ENCODE measurements at places on chromosomes 16 and 17.
A peak's percentile ranks its signal among the peaks of the same experiment; 100 is the strongest.

- no peak for DNase-seq
Observed at GRCh38 chr16:60991886-60992285, 1044.4 kb downstream of the CDH8 start.

DNA sequence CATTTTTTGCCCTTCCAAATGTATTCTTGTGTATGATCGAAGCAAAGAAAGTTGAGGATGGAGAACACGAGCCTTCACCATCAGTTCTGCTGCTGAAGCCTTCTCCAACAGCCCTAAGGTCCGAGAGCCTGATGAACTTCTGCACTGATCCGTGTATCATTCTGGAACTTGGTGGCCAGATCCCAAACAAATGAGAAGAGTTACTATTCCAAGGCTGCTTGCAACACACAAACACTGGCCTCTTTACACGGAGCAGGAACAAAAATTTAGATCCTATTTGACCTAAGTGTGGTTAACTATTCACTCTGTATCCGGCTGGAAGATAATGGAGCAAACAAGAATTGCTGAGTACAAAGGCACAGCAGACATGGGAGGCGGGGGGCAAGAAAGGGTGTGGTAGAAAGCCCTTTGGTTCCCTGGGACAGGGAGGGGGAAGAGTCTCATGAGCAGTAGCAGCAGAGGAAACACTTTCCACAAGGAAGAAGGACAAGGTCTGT is 282.9 kb downstream of the SOX9 start:
- no peak for DNase-seq

DNA sequence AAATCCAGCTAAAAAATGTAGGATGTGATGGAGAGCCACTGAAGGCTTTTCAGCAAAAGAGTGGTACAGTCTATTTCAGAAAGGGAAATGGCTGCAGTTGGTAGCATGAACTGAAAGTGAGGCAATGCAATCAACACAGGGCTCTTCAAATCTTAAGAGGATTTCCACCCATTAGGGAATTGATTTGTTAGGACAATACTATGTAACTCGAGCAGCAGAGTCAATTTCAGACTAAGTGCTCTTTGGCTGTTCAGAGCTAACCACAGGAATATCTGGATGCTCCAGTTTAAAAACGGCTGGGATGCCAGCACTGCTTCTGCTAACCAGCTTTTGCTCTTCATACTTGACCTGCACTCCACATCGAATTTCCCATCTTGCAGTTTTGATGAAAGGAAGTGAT is 24.6 kb downstream of the CACNG1 start:
- peak; percentile 44 for DNase-seq

DNA sequence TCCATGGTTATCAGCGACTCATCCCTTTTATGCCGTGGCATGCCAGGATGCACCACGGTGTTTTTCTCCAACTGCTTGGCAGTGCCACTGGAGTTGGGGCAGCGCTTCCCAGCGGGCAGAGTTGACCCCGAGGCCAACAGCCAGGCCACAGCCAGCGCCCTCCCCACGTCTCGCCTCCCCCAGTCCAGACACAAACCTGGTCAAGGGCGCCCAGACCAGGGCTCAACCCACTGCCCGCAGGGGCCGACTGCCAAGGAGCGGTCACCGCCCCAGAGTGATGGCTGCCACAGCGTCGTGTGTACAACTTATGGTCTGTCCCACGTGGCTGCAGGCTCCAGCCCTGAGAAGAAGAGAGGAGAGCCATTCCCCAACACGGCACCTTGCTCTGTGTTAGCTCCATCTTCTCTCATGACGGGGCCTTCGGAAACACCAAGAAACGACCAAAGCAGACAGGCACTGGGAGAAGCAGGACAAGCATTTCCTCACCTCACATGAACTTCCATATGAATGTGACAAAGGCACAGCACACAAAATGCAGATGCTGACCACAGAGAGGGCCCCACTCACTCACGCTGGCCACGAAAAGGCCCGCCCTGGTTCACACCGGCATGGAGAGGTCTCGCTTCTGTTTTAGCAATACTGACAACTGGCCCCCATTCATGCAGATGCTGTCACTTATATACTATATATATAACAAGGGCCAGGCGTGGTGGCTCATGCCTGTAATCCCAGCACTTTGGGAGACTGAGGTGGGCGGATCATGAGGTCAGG is 27.0 kb downstream of the AXIN1 start:
- DNase-seq, result no peak

DNA sequence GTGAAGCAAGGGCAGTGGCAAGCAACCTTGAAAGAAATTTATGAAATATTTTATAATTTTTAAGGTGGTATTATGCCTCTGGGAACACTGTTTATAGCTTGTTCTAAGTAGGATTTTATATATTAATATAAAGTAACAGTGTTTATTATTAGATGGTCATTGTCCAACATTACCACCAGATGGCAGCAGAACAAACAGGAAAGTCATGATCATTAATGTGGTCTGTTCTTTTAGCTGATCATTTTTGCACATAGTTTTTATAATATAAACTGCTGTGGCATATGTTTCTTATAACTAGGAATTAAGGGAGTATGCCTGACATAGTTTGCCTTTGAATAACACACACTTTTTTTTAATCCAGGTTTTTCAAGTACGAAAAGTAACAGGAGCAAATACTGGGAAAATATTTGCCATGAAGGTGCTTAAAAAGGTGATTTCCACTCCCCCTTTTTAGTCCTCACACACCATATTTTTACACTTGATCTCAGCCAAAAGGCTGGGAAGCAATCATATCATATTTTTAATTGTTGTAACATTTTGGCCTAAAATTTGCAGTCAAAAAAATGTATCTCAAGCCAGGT is 21.4 kb downstream of the RPS6KB1 start:
- DNase-seq, result no peak

DNA sequence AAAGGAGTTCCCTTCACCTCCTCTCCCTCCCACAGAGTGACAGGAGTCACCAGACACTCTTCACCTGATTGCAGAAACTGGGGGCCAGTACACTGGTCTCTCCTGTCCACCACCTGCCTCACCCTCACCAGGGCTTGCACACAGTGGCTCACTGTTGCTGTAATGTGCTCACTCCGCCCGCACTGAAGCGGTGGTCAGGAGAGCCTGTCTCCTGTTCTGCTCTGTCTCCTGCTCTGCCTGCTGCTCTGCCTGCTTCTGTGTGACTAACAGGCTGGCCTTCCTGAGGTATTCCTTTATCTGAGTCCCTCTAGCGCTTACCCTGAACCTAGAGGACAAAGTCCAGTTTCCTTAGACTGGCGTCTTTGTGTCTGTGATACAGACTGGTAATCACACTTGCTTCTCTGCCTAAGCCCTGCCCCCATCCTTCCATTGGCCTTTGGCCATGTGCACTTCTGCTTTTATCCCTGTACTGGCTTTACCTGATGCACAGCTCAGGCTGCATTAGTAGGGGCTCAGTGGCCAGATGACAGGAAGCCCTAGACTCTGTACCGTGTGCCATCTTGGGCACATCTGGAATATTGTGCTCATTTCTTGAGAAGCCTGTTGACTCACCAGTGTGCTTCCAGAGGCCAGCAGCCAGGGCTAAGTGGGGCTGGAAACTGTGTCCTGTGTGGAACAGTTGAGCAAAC is 13.3 kb downstream of the PROCA1 start:
- no peak for DNase-seq

- DNase-seq, result peak; percentile 61
Observed at GRCh38 chr16:15811481-15812400, 45.1 kb downstream of the MYH11 start.
